Stimulated activated CD4-positive, alpha-beta T cell treated with anti-CD3 and anti-CD28 coated beads, TNF-alpha, amount 100 ng/mL, for 1 hour (primary cell): ENCODE measurements at places on chromosomes 2 and 18.

DNA sequence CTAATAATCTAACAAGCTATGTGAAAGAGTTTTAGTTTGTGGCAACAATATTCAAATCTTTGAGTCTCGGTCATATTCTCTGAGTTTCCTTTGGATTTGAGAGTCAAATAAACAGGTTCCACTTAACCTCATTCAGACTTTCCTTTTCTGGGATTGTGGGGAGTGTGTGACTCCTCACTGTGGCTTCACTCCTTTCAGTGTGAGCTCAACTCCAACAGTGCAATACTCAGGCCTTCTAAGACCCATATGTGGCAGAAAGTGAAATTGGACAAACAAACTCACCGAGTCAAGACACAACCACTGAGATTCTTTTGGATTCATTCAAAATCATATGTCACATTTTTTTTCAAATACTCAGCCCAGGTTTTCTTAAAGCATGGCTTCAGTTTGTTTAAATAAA, 25.4 kb downstream of the SLC9A4 start:
- no peak for DNase-seq

- DNase-seq, result no peak
Observed at GRCh38 chr2:2848198-2848597, 517.1 kb upstream of the MYT1L start.

DNA sequence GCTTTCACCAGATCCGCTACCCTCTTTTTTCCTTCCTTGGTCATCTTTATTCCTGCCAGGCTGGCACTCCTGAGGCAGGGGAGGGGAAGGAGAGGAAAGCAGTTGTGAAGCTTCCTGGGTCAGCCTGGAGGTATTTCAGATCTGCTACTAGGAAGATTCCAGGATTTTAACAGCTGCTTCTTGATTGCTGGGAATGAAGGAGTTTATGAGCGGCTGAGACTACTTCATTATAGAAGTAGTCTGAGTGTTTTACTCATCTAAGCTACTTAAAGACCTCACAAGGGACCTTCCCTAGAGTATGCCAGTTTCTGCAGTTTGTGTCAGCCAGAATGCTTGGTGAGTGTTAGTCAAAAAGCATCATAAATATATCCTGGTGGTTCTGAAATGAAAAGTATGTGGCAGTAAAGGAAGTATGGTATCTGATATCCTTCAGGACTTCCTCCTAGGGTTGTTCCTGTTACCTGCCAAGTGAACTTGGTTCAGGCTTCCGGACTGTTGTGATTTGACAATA, 1.9 kb downstream of the TANC1 start:
- DNase-seq, result no peak

- no peak for DNase-seq
Observed at GRCh38 chr2:102033031-102033749, 41.4 kb downstream of the IL1R2 start.

- DNase-seq, result no peak
Observed at GRCh38 chr2:136858656-136859055, 93.3 kb downstream of the THSD7B start.

GRCh38 chr2:29235411-29235810, 120.2 kb downstream of the CLIP4 start:
- no peak for DNase-seq

DNA sequence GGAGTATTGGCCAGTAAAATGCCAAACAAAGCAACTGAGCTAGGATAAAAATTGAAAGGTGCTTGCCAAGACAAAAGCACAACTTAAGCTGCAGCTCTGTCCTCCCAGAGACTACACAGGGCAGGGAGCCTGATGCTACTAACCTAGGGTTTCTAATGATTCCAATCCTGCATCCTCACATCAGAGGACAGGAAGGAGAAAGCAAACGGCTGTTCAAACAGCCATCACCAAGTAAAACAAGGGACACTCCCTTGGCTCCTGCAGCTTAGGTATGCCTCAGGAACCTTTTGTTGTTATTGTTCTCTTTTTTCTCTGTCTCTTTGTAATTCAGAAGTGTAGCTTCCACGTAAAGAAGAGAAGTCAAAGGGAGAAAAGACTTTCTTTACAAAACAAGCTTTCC, 99.5 kb downstream of the TCF4 start:
- no peak for DNase-seq

DNA sequence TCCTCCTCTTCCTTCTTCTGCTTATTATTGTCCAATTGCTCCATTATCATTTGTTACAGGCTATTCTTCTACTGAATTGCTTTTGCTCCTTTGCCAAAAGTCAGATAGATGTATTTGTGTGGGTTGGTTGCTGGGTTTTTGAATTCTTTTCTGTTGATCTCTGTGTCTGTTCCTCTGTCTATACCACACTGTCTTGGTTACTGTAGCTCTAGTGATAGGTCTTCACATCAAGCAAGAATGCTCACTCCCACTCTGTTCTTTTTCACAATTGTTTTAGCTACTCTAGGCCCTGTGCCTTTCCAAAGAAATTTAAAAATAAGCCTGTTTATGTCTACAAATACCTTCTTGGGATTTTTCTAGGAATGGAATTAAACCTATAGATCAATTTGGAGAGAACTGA, 217.2 kb downstream of the GALR1 start:
- DNase-seq, result no peak

DNA sequence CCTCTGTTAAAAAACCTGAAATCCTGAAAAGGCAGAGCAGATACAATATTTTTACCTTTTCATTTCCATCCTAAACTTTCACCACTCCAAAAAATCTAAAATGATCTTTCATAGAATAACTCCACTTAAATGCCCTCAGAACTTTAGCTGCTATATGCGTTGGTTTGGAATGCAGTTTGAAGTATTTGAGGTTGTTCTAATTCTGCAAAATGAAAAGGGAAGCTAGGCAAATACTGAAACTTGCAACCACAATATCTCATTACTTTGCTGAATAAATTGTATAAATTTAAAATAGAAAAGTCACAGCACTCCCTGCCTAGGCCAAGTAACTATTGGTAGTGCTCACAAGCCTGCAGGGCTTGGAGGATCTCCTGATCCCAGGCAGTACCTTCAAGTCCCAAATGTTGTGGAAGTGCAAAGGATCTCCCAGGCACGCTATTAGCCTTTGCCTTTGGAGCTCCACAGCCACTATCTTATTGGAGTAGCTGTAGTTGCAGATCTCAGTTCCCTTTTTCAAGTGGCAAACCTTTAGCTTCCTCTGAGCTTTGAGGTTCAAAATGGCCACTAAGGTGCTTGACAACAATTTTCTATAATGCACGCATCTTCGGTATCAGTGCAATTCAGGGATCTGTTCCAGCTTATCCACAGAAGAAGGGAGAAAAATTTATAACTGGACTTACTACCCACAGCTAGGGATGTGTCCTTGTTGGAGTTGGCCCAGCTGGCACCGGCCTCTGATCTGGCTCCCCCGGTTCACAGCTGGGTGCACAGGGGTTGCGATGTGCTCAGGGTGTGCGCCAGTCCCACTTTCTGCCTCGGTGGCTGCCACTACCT, 43.4 kb upstream of the ANKRD62 start:
- DNase-seq, result no peak

- no peak for DNase-seq
Observed at GRCh38 chr18:41075212-41075611, 879.8 kb upstream of the PIK3C3 start.

- no peak for DNase-seq
Observed at GRCh38 chr2:39228413-39229209, 15.2 kb downstream of the CDKL4 start.

- DNase-seq, result no peak
Observed at GRCh38 chr2:113136828-113137775, 9.7 kb downstream of the IL1RN start.

- no peak for DNase-seq
Observed at GRCh38 chr2:29462293-29462692, 347.1 kb downstream of the CLIP4 start.

GRCh38 chr2:240566203-240567136, 1.8 kb upstream of the RNPEPL1 start:
- DNase-seq, result peak; percentile 92

DNA sequence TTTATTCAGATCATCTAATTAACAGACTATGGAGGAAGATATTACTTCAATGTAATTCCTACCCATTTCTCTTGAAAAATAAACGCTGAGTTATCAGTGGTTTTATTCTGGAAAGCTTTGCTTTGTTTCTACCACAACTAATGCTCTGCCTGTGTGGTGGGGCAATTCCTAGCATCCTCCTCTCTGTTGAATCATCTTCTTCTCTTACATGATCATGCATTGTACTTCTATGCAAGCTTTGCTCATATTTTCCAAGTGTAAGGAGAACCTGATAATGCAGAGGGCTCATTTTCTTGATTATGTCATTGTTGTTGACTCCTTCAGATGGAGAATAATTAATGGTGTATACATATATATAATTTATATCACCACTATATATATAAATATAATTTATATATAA, 46.7 kb downstream of the CCDC195 start:
- no peak for DNase-seq

- no peak for DNase-seq
Observed at GRCh38 chr2:201980389-201980821, 53.2 kb upstream of the FZD7 start.

- DNase-seq, result no peak
Observed at GRCh38 chr2:196183172-196183473, 11.7 kb upstream of the STK17B start.

DNA sequence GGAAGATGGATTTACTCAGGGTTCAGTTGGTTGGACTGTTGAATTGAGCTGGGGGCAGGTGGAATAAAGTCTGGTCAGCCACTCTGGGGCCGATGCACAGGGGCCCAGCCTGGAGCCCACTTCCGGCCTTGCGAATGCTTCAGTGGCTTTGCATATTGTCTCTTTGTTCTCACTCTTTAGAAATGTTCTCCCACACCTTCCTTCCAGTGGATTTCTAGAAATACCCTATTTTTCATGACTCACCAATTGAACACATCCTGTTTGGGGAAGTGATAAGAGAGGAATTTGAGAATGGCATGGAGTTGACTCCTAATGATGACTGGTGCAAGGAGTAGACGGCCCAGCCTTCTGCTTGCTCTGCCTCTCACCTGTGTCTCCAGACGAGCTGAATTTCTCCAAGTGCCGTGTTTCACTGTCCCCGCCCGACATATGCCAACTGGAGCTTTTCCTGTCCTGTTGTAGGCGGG, 28.1 kb downstream of the ASAP2 start:
- DNase-seq, result no peak

- no peak for DNase-seq
Observed at GRCh38 chr18:63187791-63188460, 131.6 kb downstream of the BCL2 start.

DNA sequence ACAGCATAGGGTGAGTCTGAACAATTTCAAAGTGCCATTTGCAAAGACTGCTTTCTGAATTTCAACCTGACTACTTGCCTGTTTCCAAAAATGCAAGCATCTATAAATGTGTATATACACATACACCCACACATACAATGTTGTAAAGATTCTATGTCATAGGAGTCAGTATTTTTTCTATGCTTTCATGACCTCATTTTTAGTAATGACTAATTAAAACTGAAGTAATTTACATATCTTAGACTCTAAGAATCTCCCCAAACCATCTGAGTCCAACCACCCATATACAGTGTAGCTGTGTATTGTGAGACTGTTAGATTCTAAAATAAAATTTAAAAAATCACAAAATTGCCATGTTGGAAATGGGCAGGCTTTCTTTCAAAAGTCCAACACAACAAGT, 162.0 kb upstream of the STK17B start:
- no peak for DNase-seq

GRCh38 chr2:200494048-200494447, 15.8 kb downstream of the KCTD18 start:
- no peak for DNase-seq

- no peak for DNase-seq
Observed at GRCh38 chr2:47561906-47562305, 158.9 kb downstream of the MSH2 start.

DNA sequence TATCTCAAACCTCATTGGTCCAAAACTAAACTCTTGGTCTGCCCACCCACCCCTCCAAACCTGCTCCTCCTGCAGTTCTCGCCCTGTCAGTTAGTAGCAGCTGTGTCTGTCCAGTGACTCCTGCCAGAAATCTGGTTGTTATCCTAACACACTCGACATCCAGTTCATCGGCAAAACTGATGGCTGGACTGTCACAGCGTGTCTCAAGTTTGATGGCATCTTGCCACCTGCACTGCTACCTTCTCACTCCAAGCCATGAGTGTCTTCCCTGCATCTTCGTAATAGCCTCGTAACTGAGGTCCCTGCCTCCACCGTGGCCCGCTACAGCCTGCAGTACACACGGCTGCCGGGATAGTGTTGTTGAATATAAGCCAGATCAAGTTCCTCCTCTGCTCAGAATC, 470.1 kb upstream of the RAB12 start:
- no peak for DNase-seq

- DNase-seq, result no peak
Observed at GRCh38 chr2:220275454-220275853, 648.0 kb downstream of the SLC4A3 start.

DNA sequence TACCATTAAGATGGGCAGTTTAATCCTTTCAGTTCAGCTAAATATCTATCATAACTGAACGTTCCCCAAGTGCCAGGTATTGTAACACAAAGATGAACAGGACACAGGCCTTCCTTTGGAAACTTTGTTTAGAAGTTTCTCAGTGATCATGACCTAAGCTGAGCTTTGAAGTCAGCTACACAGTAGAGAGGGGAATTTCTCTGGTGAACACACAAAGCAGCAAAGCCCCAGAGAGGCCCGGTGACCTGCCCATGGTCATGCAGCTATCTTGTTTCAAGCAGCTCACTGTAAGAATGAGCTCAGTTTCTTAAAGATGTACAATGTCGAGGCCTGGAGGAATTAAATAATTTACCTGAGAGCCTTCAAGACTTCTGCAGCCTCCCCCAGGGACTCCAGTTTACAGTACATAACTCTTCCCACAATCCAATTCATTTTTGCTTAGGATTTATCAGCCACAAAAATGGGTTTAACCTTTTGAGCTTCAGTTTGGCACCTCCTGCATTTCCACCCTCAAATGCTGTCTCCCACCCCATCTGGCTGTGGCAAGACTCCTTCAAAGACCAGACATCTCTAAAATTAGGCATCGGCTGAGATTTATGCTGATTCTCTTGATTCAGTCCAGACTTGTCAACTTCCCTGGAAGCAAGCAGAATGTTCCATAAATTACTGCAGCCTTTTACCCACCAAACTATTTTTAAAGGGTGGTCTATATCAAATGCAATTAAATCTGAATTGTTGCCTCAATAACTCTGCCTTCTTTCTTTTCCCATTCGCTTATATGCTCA, 325.6 kb downstream of the TXNL1 start:
- no peak for DNase-seq

GRCh38 chr2:222750533-222750932, 79.1 kb downstream of the MOGAT1 start:
- DNase-seq, result no peak

GRCh38 chr18:1784113-1784512, 787.2 kb downstream of the METTL4 start:
- DNase-seq, result no peak

GRCh38 chr18:36376361-36376760, 78.8 kb downstream of the FHOD3 start:
- no peak for DNase-seq
